Dermis blood vessel endothelial cell (primary cell): ENCODE measurements at places on chromosomes 13 and 19. TPM values are rescaled to one million over a fixed set of nuclear protein-coding genes. Genes with fewer than 3 reads are reported as not detected.

The MEIOSIN gene
- not detected in 2 replicates for total RNA-seq

The CRB3 gene
- not detected in 2 replicates for total RNA-seq

The KMT5C gene
- 6.1 and 6.7 TPM in 2 replicates for total RNA-seq

The ISYNA1 gene
- total RNA-seq: 35.4 and 69.7 TPM in 2 replicates

The ARGLU1 gene
- 51.0 and 71.6 TPM in 2 replicates for total RNA-seq

The SLC7A1 gene
- total RNA-seq: 17.7 and 69.5 TPM in 2 replicates

The TIMM44 gene
- total RNA-seq: 44.0 and 53.4 TPM in 2 replicates

The FFAR2 gene
- total RNA-seq: not detected in 2 replicates

The OR10H2 gene
- total RNA-seq: not detected in 2 replicates

The TJP3 gene
- 0.09 and 0.51 TPM in 2 replicates for total RNA-seq

The TMEM221 gene
- not detected in 2 replicates for total RNA-seq

The NRTN gene
- 0.42 and 0.85 TPM in 2 replicates for total RNA-seq

The TUBA3C gene
- total RNA-seq: not detected in 2 replicates

The ZNF837 gene
- 3.5 and 4.1 TPM in 2 replicates for total RNA-seq

The ADGRE2 gene
- 0.09 and 0.17 TPM in 2 replicates for total RNA-seq

The CELF5 gene
- total RNA-seq: not detected in 2 replicates
